ENCODE measurements at places on chromosomes 2 and 18.

DNA sequence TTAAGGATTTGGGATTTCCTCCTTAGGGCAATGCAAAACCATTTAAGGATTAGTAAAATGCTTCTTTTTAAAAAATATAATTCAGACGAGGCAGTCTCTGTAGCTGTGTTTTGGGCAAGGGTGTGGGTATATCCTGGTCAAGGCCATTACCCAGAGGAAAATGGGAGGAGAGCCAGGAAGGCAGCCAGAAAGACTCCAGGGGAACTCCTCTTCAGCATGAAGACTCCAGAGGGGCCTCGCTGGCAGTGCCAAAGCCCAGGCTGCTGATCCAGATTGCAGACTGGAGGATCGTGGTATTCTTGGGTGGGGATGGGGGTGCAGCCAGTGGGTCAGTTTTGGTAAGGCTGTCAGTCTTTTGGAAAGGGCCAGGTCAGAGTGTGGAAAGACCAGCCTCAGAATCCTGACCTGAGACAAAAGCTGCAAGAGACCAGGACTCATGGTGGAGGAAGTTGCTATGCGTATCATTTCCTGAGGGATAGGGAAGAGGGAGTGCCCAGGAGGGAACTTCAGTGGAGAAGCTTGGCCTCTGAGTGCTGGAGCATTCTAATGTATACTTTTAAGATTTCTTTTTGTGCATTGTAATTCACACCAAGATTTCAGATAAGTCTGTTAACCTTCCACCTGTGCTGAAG, 20.9 kb upstream of the RAB11FIP5 start:
- no peak for DNase-seq

DNA sequence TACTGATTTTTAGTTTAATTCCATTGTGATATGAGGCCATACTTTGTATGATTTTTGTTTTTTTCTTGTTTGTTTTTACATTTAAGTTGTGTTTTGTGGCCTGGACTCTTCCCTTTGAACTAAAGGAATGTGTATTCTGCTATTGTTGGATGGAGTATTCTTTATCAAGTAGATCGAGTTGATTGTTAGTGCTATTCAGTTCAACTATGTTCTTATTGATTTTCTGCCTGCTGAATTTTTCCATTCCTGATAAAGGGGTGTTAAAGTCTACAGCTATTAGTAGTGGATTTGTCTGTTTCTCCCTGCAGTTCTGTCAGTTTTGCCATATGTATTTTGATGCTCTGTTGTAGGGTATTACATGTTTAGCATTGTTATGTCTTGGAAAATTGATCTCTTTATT, 14.5 kb downstream of the RNF144A start:
- DNase-seq, result no peak

- DNase-seq, result no peak
Observed at GRCh38 chr2:212099658-212100057, 438.9 kb downstream of the ERBB4 start.

DNA sequence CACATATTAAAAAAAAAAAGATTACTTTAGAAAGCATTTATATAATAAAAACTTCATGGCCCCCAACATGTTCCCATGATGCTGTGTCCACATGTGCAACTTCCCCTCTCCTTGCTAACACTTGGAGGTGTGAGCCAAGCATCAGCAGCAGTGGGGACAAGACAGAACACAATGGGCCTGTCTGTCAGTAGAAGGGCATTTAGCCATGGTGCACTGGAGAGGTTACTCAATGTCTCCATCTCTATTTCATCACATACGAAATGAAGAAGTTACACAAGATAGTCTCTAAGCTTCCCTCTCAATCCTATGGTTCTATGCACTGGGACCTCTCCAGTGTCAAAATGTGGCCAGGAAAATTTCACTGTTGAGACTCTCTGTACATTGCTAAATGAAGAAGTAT, 2.5 kb downstream of the VIT start:
- DNase-seq, result no peak

GRCh38 chr2:158670292-158670691, 124.8 kb upstream of the DAPL1 start:
- DNase-seq, result no peak

- no peak for DNase-seq
Observed at GRCh38 chr2:151974988-151975387, 123.9 kb downstream of the CACNB4 start.

DNA sequence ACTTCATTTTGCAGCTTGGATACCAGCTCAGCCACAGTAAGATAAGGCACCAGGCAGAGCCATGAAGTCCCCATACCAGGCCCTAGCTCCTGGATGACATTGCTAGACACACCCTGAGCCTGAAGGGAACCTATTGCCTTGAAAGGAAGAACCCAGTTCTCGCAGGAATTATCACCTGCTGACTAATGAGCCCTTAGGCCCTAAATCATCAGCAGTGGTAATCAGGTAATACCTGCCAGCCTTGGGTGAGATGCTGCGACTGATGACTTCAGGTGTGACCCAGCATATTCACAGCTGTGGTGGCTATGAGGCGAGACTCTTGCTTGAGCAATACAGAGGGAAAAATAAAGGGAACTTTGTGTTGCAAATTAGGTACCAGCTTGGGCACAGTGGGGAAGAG, 24.9 kb downstream of the CLK1 start:
- DNase-seq, result no peak

DNA sequence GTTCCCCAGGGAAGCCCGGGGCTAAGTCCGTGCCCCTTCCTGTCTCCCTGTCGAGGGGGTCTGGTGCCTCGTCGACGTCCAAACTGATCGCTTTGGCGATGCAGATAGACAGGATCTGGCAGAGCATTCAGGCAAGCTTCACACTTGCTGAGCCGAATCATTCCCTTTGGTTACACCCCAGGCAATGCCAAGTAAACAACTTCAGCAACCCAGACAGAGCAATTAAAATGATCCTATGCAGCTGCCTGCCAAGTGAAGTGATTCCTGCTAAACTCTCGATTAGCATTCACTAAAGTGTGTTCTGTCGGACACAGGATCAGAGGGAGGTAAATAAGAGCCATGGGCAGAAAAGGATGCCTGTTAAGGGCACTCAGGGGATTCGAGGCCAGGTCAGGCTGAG, 108.2 kb upstream of the RAB12 start:
- DNase-seq, result no peak

DNA sequence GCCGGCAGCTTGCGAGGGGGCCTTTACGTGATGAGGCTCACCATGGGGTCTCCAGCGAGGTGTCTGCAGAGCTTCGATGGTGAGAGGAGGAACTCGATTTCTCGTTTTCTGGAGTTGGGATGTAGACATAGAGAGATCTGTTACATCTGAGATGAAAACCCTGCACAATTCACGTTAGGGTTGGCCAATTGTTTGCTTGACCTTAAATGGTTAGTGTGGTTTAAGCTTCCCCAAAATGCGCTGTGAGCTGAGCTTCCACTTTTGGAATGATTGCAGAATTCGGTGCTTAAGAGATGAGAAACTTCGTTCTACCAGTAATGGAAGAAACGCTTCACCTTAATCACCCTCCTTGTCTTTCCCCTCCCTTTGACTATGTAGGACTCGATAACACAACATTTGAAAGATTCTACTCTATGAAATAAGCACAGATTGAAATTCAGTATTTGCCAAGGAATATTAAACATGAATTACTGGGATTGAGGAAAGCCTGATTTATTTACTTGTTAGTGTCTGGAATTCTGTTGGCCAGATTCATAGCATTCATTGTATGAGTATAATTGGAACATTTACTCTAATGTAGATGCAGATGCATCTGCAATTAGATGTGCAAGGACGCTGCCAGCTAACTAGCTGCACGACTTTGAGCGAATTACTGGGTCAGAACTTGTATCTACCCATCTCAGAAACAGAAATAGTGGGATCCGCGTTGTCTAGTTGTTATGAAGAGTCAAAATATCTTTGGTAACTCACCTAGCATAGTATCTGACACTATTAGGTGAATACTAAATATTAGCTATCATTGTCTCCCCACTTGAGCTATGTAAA, 1.6 kb upstream of the KLF7 start:
- no peak for DNase-seq

GRCh38 chr2:106232638-106233349, 38.7 kb upstream of the UXS1 start:
- DNase-seq, result no peak

DNA sequence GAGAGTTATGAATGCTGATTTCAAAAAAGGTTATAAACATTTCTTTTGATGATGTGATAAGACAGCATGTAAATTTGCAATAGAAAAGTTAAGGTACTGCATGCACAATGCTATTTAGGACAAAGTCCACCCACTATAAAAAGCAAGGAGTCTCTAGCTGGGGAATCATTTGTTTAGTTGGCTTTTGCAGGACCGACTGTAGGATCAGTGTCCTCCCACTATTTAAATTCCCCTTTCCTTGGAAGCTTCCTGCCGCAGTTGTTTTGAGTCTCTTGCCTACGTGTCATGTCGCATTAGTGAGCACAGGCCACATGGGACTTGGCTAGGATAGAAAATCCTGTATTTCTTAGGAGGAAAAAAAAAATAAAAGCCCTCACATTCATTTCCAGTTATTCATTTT, 13.1 kb downstream of the QPCT start:
- DNase-seq, result no peak

- DNase-seq, result no peak
Observed at GRCh38 chr2:104179644-104180043, 674.3 kb upstream of the POU3F3 start.

GRCh38 chr2:67295851-67296250, 101.3 kb upstream of the ETAA1 start:
- no peak for DNase-seq

DNA sequence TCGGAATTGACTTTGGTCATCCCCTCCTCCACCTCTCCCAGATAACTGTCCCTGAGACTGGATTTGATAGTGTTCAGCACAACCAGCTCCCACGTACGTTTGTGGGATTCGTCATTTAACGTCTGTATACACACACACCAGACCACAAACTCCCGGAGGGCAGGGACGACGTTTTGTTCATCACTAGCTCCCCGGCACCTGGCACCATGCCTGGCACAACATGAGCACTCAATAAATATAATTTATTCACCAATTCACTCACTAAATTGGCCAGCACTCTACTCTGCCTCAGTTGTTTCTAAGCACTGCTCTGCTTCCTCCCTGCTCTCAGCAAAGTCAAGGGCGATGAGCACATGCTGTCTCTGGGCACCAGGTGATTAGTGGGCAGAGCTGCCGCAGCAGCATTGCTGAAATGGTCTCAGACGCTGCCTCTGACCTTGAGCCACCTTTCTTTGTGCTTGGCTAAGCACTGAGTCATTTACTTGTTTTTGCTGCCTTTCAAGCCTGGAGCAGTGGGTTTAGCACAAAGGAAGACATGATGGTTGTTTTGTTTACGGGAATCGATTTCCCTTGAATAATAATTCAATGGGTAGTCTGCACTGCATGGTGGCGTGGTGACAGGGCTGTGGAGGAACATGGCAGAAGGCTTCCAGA, 19.3 kb upstream of the LOXHD1 start:
- no peak for DNase-seq

- no peak for DNase-seq
Observed at GRCh38 chr2:231218366-231218765, 19.9 kb downstream of the ARMC9 start.

DNA sequence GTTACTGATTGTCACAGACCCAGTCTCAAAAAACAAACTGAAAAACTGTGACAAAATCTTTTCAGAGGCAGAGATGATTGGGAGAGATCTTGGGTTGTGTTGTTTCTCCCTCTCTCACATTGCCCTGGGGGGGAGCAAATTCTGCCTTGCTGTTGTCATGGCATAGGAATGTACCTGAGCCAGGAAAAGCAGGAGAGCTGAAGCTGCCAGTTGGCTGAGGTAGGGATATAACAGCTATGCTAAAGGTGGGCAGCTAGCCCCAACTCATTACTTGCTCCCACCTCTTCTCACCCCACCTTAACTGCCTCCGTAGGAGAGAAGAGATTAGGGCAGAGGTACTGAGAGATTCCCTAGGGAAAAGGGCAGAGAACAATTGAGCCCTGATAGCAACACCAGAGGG, 299.3 kb downstream of the OSR1 start:
- DNase-seq, result no peak

DNA sequence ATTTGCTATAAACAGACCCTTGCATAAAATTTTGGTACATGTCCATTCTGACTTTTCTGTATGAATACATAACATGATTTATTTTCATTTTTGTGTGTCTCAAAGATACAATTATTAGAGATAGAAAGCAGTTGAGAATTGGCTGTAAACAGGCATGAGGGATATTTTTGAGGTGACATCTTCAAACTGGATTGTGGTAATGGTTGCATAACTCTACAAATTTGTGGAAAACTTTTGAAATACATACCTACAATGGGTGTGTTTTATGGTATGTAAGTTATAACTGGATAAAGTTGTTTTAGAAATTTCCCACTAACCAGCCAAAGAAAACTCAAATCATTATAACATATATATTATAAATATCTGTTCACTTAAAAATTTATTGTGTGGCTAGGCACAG, 39.6 kb downstream of the GREB1L start:
- DNase-seq, result no peak

GRCh38 chr2:168355779-168356476, 100.1 kb upstream of the CERS6 start:
- no peak for DNase-seq

GRCh38 chr2:231037202-231037730, at the start of gene C2orf72:
Gene C2orf72, plus strand, starts transcription at chr2:231037523. Its CDS starts 43 bp downstream, at chr2:231037566.
- DNase-seq, result no peak

DNA sequence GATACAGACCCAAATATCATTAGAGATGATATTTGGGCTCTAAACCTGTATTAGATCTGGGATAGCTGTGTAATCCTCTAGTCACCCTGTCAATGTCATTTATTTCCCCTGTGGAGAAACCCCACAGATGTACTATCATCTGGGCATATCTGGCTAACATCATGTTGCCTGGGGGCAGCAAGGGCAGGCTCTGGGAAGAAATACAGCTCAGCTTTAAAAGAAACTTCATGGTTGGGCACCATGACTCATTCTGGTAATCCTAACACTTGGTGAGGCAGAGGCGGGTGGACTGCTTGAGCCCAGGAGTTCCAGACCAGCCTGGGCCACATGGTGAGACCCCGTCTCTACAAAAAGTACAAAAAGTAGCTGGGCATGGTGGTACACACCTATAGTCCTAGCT, 282.5 kb downstream of the SLC8A1 start:
- no peak for DNase-seq

GRCh38 chr2:84942166-84942565, 28.8 kb upstream of the KCMF1 start:
- DNase-seq, result no peak

DNA sequence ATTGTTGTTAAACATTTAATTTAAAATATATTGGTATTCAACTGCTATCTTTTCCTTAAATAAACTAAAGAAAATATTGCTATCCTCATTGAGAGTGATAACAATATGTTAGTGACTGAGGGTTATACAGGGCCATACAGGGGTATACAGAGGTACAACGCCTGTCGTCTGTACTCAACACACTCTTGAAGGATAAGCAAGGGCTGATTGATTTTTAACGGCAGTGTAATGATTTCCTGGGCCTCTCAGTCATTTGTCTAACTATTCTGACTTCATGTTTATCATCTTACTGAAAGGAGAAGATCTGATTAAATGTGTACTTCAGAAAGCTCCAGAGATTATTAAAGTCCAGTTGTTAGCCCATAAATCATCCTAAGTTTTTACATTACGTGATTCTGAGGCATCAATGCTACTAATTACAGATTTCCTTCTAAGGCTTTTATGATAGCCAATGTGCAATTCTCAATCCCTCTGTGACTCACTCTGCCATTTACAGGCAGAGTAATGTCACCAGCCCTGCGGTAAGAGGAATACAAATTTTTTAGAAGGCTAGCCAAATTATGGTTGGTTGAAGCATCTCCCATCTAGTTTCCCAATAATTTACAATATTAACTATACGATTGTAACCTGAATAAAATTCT, 893.0 kb upstream of the CHAC2 start:
- DNase-seq, result no peak
